WTC11 (cell line): ENCODE measurements at places on chromosomes 6 and 20.

DNA sequence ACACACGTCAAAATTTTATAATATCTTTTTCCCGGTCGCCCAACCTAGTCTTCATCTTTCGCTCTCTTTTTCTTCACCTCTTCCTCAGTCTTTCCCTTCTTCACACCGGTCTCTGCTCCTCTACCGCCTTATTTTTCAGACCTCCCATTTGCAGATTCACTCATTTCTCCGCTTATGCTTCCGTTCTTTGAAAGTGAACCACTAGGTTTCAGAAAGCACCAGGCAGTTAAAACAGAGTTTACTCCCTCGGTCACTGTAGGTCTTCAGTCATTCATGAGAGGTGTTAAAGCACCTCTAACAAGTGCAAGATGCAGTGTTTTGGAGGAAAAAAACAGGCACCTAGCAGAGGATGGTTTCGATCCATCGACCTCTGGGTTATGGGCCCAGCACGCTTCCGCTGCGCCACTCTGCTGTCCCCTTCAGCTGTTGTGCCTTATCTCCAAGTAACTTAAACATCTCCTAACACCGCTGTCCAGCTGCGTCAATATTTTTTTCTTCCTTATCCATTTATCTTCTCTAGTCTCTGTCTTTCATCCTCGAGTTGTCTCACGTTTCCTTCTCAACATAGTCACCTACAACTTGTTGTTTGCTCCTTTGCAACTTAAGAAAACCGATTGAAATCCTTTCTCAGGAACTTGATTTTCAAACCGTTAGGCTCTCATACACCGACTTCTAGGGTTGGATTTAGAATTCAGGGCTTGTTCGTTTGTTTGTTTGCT is 119.7 kb upstream of the ZNF184 start:
- DNase-seq, result peak; percentile 76

DNA sequence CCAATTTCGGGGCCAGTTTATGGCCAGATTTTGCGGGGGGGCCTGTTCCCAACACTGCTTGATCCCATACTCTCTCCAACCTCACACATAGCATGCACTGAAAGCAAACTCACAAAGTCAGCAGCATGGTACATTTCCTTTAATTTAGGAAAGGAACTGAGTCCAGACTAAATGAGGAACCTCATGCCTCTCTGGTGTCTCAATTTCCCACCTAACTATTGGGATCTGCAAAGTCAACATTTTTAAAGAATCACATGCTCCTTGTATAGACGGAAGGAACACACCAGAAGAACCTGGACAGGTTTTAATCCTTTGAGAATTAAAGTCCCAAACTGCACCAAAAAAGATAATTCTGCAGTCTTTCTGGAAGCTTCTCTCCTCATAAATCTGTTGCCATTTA is 33.3 kb downstream of the FAM50B start:
- no peak for DNase-seq

DNA sequence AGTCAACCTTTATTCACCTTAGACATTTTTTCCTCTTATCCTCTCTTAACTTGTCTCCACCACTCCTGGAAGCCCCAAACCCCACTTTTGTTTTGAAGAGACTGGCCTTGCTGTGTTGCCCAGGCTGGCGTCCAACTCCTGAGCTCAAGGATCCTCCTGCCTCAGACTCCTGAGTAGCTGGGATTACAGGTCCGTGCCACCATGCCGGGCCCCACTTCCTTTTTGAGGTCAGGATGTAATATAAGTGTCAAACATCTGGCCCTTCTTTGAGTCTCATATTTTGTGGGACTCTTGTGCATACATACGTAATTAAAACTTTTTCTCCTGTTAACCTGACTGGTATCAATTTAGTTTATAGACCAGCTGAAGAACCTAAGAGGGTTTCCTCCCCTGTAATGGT is 1.4 kb upstream of the CDK19 start:
- DNase-seq, result no peak

DNA sequence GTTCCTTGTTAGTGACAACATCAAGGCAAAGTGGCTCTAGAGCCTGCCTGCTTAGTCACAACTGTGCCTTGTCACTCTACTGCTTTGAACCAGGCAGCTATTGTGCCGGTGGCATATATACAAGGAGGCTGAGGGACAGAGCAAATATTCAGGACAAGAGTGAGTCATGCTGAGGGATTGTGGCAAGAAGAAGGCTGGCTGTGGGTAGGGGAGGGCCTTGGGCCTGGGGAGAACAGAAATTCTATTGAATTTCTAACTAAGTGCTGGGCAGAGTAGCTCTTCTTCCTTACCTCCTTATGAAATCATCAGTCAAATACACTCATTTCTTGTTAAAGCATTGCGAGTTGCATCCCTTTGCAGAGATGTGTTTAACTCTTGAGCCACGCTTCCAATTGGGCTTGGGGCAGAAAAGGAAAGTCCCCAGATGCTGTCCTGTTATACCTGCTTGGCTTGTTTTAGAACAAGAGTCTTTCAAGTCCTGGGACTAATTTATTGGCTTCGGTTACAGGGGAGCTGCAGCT is 59.7 kb downstream of the PFDN4 start:
- no peak for DNase-seq

- DNase-seq, result no peak
Measured at GRCh38 chr6:14452567-14453527, 335.3 kb downstream of the CD83 start.

DNA sequence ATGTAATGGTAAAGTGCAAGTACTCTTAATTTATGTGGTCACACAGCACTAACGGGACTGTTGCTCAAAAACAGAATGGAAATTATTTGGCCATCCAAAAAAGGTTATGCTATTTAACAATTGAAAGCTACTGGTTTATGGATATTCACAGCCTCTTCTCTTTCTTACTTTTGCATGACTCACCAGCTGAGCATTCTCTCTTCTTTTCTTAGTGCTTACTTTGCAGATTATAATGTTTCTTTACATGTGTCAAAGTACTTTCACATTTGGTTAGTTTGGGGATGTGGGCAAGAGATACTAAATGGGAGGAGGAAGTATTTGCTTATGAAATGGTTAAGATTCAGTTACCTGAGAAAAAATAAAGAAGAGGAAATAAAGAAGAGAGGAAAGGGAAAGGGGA is 610.5 kb downstream of the HTR1B start:
- no peak for DNase-seq

GRCh38 chr20:5001174-5002076 is at the start of gene SLC23A2:
TSS of gene SLC23A2 (minus strand) at chr20:5001510. CDS start at chr20:4932562, 68,948 bp downstream.
- peak; percentile 42 for DNase-seq

DNA sequence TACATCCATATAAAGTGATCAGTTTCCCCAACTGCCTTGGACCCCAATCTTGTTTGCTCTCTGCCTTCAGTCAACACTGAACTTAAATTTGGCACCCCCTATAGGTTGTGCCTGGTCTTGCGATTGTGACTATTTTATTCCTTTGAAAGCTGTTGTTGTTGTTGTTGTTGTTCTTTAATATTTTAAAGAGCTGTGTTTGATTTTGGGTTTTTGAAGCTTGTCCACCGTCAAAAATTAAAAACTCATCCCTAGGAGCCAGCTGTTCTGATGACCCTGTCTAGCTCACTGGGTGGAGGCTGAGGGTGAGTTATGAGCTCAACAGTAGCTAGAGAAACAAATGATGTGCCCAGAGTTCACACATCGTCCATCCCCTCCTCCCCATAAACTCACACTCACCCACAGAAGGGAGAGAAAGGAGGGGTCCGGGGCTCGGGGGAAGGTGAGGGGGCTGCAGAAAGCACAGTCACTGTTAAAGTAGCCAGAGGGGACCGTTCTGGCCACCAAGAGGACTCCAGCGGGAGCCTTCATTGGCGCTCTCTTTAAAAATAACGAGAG is 4.0 kb downstream of the SIM1 start:
- DNase-seq, result peak; percentile 59

DNA sequence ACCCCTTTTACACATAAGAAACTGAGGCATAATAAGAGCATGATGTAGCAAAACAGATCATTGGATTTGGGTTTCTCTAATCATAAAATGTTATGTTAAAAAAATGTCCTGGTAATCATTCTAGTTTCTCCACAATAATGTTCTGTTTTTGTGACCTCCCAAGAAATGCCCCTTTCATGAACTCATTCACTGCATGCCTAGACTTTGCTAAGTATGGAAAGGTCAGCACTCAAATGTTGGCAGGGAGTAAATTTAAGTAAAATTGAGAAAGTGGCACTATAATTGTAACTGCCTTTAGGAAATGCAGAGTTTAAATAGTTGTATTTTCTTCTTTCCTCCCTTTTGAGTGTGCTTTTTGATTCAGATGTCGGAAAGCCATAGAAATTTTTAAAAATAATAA is 48.5 kb upstream of the ID4 start:
- DNase-seq, result no peak

DNA sequence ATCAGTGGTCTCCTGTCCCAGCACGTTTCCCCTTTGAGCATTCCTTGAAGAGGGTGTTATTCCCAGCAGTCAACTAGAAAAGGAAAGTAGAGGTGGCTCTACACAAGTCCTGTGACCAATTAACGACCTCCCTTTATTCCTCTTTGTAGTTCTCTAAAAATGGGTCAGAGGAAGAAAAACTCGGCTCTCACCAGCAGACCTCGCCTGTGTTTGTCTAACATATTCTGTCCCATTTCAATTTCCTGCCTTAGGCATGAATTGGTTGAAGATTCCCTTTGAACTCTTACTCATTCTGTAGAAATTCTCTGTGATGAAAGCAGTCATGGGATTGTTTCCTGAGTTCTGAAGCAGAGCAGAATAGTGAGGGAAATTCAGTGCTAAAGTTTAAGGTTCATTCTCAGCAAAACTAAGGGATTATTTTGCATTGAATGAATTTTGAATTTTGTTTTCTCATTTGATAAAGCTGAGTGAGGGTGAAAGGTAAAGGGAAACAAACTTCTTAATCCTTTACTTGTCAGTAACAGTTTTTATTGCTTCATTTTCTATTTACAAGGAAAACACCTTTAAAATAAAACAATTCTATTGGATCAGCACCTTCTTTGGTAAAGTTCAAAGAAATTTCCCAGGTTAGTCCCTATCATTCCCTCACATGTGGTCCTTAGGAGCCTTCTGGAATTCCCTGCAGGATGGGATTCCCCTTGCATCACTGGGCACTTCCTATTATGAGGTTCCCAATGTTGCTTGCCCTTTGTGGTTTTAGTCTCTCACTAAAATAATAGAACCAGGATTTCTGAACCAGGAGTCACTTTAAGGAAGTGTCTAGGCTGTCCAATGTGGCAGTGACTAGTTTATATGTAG is 105.8 kb downstream of the SLX4IP start:
- DNase-seq, result no peak

DNA sequence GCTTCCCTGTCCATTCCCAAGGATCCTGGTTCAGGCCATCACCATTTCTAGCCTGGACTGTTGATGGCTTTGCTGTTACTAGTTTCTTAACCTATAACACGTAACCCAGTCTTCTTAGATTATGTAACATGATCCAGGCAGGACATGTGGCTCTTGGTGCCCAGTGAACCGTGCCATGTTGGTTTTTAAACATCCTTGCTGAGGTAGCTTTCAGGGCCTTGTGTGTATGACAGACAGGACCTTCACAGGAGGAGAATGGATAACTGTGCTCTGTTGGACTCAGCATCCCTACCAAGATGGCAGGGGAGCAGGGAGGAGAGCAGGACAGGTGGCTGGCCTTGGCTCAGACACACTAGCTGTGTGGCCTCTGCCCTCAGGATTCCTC is 46.8 kb downstream of the PANK2 start:
- no peak for DNase-seq

DNA sequence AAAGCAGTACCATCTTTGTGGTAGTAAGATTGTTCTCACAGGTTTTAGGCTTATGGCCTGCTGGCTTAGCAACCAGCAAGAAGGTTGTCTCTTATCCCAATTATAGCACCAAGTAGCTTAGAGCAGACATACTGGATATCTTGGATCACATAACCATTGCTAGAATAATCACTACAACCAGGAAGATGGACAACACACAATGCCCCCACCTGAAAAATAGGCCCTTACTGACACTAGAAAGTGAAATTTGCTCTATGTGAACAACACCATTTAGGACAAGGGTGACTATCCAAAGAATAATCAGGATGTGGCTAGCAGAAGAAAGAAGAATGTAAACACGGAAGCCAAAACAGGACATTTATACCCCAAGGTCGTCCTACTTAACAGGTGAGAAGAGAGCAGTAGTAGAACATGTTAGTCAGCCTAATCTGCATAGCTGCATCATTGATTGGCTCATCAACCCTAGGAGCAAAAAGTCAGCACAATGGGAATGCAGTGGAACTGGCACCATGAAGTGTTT is 172.7 kb upstream of the MARCKS start:
- DNase-seq, result no peak

- DNase-seq, result peak; percentile 93
Measured at GRCh38 chr6:33430991-33431879, 11.4 kb downstream of the SYNGAP1 start.

- DNase-seq, result no peak
Measured at GRCh38 chr6:84220809-84221409, 6.5 kb downstream of the CEP162 start.

DNA sequence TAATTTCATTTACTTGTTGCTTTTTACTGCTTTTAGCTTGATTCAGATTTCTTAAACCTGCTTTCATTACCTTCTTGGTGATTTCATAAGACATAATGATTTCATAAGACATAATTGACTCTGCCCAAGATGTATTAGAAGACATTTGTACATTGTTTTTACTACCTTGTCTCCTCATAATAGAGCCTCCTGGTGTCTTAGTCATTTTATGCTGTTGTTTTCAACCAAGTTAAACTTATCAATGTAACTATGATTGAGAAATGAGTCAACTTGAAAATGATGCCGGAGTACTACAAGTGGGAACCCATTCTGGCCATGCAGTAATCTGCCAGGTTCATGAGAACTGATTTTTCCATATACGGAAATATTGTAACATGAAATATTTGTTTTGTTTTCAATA is 573.6 kb downstream of the MMUT start:
- DNase-seq, result no peak

GRCh38 chr6:163151212-163151611 is 263.3 kb upstream of the QKI start:
- DNase-seq, result no peak

GRCh38 chr6:160692369-160692959 is 9.6 kb upstream of the PLG start:
- no peak for DNase-seq

DNA sequence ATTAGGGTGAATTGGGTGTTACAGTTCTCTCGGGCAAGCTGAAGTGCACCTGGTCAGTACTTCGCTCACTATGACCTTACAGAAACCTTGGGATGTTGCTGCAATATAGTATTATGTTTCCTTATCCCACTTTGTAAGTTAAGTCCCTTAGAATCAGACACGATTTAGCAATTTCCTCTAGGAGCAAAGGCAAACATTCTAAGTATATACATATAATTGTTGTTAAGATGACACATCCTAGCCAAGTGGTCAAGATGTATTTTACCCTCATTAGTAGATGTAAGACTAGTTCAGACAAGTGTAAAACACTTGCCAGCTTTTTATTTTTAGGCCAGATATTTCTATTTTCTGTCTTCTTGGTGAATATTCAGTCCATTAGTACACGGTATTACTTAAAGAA is 31.1 kb upstream of the RGS17 start:
- DNase-seq, result no peak

GRCh38 chr6:29925727-29926412 is 16.5 kb upstream of the HLA-A start:
- peak; percentile 22 for DNase-seq

- DNase-seq, result no peak
Measured at GRCh38 chr6:113998811-113999210, 27.9 kb upstream of the HDAC2 start.
